ENCODE measurements at places on chromosomes 11 and 22.

- no peak for DNase-seq
Measured at GRCh38 chr11:132234878-132235277, 864.5 kb downstream of the NTM start.

DNA sequence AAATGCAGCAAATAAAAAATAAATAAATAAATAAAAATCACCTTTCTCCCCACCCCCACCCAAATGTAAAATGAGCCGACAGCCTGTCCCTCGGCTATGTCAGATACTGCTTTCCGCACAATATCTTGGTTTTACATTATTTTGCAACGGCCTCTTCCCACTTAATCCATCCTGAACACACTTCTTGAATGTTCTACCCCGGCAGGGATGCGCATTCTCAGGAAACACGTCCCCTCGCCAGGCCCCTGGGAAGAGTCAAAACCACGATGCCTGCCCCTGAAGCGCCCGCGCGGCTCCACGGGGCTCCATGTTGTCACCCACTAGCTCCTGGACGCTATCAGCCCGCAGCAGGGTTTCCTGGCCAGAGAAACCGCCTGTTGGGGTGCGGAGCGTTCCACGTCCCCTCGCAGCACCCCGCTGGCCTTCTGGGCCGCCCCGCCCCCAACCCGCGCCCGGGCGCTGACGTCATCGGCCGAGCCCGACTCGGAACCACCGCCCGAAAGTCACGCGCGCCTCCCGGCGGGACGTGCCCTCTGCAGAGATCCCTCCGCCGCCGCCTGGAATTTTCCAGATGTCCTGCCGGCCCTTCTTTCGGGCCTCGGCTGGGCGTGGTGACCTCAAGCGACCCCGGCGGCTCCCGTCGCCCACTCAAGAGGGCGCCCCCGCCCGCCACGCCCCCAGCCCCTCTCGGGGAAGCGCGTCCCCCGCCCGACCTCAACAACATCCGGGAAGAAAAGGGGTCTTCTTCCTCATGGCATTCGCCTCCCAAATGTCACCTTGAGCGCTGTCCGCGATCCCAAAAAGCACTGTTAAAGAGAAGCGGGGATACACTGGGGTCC is 585 bp upstream of the NEAT1 start:
- peak; percentile 90 for DNase-seq

GRCh38 chr11:95360377-95361075 is 129.5 kb upstream of the SESN3 start:
- DNase-seq: no peak

GRCh38 chr22:24271386-24271854 is 789 bp downstream of the SPECC1L start:
- DNase-seq: no peak

DNA sequence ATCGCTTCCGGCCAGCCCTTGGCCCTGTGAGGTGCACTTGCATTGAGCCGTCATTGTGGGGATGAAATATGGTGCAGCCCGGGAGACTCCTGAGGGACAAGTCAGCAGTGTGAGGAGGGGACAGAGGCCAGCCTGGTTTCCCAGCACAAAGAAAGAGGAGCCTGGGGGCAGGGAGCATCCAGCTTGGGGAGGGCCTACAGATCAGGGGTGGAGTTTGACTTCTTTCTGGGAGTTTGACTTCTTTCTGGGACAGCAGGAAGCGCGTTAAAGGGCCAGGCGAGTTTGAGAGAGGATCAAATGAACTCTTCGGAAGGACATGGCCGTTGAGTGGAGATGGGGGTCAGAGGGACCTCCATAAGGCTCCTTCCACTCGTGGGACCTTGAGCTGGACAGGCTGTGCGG is 91.9 kb downstream of the LRRC32 start:
- no peak for DNase-seq

GRCh38 chr11:48098024-48098423 is 117.7 kb downstream of the PTPRJ start:
- no peak for DNase-seq

DNA sequence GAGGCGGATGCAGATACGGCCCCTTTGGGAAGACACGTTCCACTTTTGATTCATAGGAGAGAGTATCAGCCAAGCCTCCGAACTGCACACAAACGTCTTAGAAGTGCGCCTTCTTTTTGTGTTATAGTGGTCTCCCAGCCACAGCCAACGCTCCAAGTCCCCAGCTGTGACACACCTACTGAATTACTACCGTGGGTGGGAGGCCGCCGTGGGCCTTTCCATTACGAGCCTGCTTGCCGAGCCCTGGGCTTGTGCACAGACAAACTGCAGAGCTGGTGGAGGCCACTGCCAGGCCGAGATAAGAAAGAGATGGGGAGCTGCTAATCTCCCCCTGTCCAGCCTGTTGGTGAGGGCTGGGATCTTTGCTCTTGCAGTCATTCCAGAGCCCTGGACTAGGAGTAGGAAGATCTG is 761 bp downstream of the HMBS start:
- DNase-seq: peak; percentile 37

- no peak for DNase-seq
Measured at GRCh38 chr11:124886476-124886875, 11.2 kb downstream of the ROBO4 start.

- DNase-seq: peak; percentile 6
Measured at GRCh38 chr22:21766691-21767462, 31.3 kb upstream of the YPEL1 start.

GRCh38 chr11:217704-218103 is 10.2 kb downstream of the RIC8A start:
- DNase-seq: no peak

GRCh38 chr11:77074626-77075221 is 8.0 kb downstream of the CAPN5 start:
- DNase-seq: no peak

DNA sequence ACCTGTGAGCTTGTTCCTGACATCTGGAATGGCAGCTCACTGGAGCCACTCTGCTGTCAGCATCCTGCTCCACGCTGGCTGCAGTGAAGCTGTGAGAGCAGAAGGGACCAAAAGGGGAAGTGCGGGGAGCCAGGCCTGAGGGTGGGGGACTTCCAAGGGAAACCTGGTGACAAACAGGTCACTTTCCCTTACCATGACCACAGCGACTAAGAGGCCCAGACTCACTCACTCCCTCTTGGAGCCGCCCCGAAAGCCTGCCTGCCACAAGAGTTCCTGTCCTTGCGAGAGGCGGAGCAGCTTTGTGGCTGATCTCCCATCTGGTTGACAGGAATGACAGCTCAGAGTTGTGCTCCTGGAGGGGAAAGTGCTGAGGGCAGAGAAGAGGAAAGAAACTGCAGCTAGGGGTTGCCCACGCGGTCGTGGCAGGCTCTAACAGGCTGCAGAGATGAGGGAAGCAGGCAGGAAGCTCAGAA is 183.8 kb upstream of the NTM start:
- DNase-seq: no peak

DNA sequence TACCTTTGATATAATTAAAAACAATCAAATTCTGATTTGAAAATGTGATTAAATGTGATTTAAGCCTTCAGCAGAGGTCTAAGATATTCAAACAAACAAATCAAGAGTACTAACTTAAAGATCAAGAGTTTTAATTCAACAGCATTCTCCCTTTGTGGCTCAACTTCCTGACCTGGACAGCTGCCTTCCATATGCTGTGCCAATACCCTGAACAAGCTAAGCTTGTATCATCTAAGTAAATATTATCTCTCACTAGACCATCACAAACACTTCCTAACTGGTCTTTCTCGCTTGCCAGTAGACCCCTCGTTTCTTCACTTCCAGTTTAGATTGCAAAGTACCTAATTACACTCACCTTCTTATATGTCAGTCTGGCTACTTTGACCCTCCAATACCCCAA is 35.9 kb upstream of the P4HA3 start:
- no peak for DNase-seq

DNA sequence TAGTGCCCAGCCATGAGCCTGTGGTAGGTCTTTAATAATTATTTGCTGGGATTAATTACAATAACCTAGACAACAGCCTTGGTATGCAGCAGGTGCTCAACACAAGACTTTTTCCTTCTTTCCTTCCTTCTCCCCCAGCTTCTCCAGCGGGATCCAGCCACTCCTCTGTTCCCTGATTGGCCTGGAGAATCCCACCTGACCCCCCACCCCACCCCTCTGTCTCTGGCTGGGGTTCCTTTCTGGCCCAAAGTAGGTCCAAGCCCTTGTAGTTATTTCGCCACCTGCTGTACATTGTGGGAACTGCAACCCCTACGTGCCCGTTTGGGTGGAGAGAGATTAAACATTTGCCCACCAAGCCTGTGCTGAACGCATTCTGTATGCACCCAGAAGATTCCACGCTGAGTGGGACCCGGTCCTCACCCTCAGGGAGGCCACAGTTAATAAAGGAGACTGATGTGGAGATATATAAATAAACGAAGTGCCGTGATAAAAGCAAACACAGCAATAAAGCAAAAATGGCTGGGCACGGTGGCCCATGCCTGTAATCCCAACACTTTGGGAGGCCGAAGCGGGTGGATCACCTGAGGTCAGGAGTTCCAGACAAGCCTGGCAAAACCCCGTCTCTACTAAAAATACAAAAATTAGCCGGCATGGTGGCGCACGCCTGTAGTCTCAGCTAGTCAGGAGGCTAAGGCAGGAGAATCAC is 32.1 kb upstream of the DGKZ start:
- DNase-seq: peak; percentile 75

GRCh38 chr11:114040706-114041211 is 18.8 kb upstream of the ZBTB16 start:
- no peak for DNase-seq

GRCh38 chr11:7969756-7970646 is 4.8 kb upstream of the NLRP10 start:
- DNase-seq: no peak

DNA sequence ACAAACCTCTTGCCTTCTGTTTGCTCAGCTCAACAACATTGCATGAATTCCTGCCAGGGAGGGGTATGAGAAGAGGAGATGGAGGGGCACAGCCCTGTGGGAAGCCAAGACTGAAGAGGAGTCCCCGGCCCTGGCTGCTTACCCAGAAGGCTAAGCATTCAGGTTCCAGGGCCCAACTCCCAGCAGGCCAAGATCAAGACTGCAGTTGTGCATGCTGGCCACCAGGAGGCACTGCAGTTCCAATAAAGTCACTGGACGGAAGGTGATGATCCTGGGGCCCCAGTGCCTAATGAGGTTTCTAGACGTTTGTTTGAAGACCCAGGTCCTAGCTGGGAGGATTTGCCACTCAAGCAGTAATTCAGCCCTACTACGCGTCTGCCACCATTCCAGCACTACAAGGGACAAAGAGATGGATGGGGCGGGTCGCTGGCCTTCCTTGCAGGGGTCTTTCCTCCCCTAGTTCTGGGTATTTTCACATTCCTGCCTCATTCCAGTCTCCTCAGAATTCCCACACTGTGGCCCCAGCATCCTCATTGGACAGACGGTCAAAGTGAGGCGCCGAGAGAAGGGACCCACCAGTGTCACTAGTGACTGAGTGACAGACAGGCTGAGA is 23.6 kb downstream of the ALX4 start:
- DNase-seq: peak; percentile 33

GRCh38 chr11:2215561-2216399 is 44.2 kb upstream of the TH start:
- no peak for DNase-seq

- DNase-seq: no peak
Measured at GRCh38 chr22:40436505-40437431, 66.4 kb downstream of the SGSM3 start.

DNA sequence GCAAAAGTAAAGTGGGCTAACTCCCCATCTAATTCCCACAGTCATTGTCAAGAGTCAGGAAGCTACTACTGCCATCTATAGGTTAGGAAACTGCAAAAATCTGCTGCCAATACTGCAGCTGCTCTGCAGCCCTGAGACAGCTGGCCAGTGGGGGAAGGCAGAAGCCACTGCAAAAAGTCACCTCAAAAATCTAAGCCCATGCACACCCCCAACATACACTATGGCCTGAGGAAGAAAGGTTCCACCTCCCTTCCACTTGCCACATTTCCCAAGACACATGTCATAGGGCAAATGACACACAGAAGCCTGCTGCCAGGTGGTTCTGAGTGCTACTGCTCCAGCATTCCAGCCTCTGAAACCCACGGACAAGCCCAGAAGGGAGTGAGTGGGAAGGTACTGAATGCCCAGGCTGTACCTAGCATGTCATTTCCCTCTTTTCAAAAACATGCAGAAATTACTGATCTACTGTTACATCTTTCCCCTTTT is 36.9 kb downstream of the DGCR2 start:
- no peak for DNase-seq
